Smooth muscle cell of bladder (primary cell): ENCODE measurements at places on chromosomes 16 and 17. TPM values are rescaled to one million over a fixed set of nuclear protein-coding genes. Genes with fewer than 3 reads are reported as not detected.

PRDM7 gene
- under 0.01 TPM in 1 of 2 replicates, not detected in the other for total RNA-seq

ERN2 gene
- 0.14 TPM in 1 of 2 replicates, not detected in the other for total RNA-seq

CDH13 gene
- total RNA-seq, result 36.1 and 61.8 TPM in 2 replicates

TRIM72 gene
- total RNA-seq, result not detected in 2 replicates

DPEP2NB gene
- total RNA-seq, result not detected in 2 replicates

AIPL1 gene
- not detected in 2 replicates for total RNA-seq

MILR1 gene
- 6.7 and 8.5 TPM in 2 replicates for total RNA-seq

HS3ST4 gene
- total RNA-seq, result not detected in 2 replicates

TERB1 gene
- under 0.01 and 0.09 TPM in 2 replicates for total RNA-seq

SOX8 gene
- under 0.01 TPM in 2 replicates for total RNA-seq

SRCIN1 gene
- not detected in 2 replicates for total RNA-seq

EIF1 gene
- 90.0 and 97.9 TPM in 2 replicates for total RNA-seq

CLEC18C gene
- total RNA-seq, result under 0.01 and 0.09 TPM in 2 replicates

ACOX1 gene
- total RNA-seq, result 49.1 and 63.6 TPM in 2 replicates

PRR35 gene
- total RNA-seq, result not detected in 2 replicates

CCL7 gene
- 1.0 and 3.4 TPM in 2 replicates for total RNA-seq

YPEL3 gene
- 6.3 and 10.2 TPM in 2 replicates for total RNA-seq

GAST gene
- not detected in 2 replicates for total RNA-seq

PTX4 gene
- 0.09 TPM in 1 of 2 replicates, not detected in the other for total RNA-seq

KRT34 gene
- total RNA-seq, result 1.00 and 1.3 TPM in 2 replicates

ABCA10 gene
- total RNA-seq, result 2.2 and 2.4 TPM in 2 replicates

SULT1A1 gene
- 3.6 and 6.4 TPM in 2 replicates for total RNA-seq

RHBDL3 gene
- under 0.01 TPM in 2 replicates for total RNA-seq

ST6GALNAC1 gene
- not detected in 2 replicates for total RNA-seq

NUDT7 gene
- 6.0 and 10.4 TPM in 2 replicates for total RNA-seq

TMEM220 gene
- total RNA-seq, result 2.4 and 3.8 TPM in 2 replicates

CCL1 gene
- total RNA-seq, result not detected in 2 replicates

C17orf50 gene
- not detected in 2 replicates for total RNA-seq

BIRC5 gene
- 10.5 and 15.5 TPM in 2 replicates for total RNA-seq

KRTAP4-2 gene
- total RNA-seq, result not detected in 2 replicates

TEX19 gene
- total RNA-seq, result under 0.01 TPM in 1 of 2 replicates, not detected in the other

RNF43 gene
- not detected in 2 replicates for total RNA-seq

PFN1 gene
- total RNA-seq, result 381 and 445 TPM in 2 replicates

EFCAB5 gene
- 0.18 and 0.57 TPM in 2 replicates for total RNA-seq

KRTAP3-1 gene
- total RNA-seq, result not detected in 2 replicates

APPBP2 gene
- total RNA-seq, result 40.2 and 41.6 TPM in 2 replicates

CLDN9 gene
- total RNA-seq, result not detected in 2 replicates

KRTAP1-1 gene
- total RNA-seq, result not detected in 2 replicates

CHD9NB gene
- total RNA-seq, result 1.1 and 2.3 TPM in 2 replicates

DUS1L gene
- 48.6 and 57.0 TPM in 2 replicates for total RNA-seq

PLLP gene
- total RNA-seq, result not detected in 2 replicates

UBTF gene
- total RNA-seq, result 42.1 and 56.9 TPM in 2 replicates

P2RX5 gene
- 0.71 and 1.2 TPM in 2 replicates for total RNA-seq

CAMKK1 gene
- 3.0 and 5.1 TPM in 2 replicates for total RNA-seq

CNTNAP4 gene
- total RNA-seq, result 0.14 TPM in 1 of 2 replicates, not detected in the other

MSRB1 gene
- 7.4 and 9.5 TPM in 2 replicates for total RNA-seq

QPRT gene
- 26.5 and 40.0 TPM in 2 replicates for total RNA-seq

MT1M gene
- 0.74 and 2.1 TPM in 2 replicates for total RNA-seq

CASKIN2 gene
- 3.4 and 5.2 TPM in 2 replicates for total RNA-seq

CCR7 gene
- total RNA-seq, result under 0.01 and 0.09 TPM in 2 replicates

CD300C gene
- total RNA-seq, result not detected in 2 replicates

TACO1 gene
- 14.5 and 15.6 TPM in 2 replicates for total RNA-seq

TPPP3 gene
- 0.92 and 1.00 TPM in 2 replicates for total RNA-seq
